ENCODE measurements at places on chromosomes 4 and X.

- DNase-seq: no peak
These were observed 102.8 kb downstream of the KDM6A start for GRCh38 chrX:44975666-44976263.

DNA sequence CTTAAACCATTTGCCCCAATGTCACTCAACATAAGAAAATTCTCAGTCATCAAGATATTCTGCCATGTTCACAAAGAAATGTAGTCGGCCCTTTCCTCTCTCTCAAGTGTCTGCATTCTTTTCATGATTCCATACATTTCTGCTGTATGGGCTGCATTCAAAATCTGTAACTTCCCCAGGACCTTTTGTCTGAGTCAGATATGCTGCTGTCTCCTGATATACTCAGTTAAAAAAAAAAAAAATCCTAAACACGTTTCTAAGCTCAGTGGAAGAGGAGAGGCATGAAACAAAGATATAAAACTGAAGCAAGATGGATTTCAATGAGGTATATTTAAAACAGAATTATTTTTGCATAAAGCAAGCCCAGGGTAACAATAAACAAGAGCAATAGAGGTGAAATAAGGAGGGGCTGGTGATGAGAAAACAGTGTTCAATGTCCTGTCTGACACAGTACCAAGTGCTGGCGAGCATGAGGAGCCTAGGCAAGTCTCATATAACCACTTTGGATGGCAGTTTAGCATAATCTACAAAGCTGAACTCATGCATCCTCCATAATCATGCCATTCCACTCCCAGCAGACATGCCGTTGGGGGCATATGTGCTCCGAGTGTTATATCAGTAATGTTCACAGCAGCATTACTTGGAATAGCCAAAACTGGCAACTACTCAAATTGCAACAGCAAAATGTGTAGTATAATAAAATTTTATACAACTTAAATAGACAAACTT, 76.7 kb downstream of the MANBA start:
- DNase-seq: no peak

DNA sequence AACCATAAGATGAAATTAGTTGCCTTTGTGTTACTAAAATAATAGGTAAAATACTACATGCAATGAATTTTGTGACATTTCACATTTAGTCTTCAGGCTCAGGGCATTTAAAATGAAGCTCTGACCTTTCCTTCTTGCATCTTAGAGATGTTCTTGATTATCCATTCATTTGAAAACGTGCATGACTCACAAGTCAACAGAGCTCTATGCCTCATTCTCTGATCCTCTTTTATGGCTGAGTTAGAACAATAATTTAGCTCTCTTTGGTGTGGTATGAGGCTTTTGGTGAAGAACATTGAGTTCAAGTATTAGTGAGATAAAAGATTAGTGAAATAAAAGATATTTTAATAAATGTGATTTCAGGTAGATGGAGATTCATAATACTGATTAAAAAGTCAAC, 66.5 kb downstream of the TIGD2 start:
- DNase-seq: no peak

DNA sequence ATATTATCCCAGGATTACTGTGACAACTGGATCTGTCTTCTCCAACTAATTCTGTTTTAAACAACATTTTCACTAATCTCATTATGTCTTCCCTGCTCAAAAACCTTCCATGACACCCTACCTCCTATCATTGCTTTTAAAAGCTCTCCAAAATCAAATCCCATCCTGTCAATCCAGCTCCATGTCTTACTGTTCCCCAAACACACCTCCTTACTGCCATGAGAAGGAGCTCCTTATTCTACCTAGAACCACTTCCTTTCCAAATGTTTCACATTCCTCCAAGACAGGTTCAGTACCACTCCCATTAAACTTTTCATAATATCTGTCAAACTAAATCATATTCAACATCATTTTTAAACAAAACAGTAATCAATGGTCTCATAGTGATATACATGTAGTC, 66.9 kb upstream of the WDR17 start:
- no peak for DNase-seq

GRCh38 chr4:113878668-113879067, 100.8 kb downstream of the ARSJ start:
- no peak for DNase-seq

GRCh38 chr4:126364311-126364911, 1049.7 kb downstream of the FAT4 start:
- no peak for DNase-seq

- no peak for DNase-seq
These were observed 1.0 kb upstream of the SLC6A8 start for GRCh38 chrX:153686711-153687110.

DNA sequence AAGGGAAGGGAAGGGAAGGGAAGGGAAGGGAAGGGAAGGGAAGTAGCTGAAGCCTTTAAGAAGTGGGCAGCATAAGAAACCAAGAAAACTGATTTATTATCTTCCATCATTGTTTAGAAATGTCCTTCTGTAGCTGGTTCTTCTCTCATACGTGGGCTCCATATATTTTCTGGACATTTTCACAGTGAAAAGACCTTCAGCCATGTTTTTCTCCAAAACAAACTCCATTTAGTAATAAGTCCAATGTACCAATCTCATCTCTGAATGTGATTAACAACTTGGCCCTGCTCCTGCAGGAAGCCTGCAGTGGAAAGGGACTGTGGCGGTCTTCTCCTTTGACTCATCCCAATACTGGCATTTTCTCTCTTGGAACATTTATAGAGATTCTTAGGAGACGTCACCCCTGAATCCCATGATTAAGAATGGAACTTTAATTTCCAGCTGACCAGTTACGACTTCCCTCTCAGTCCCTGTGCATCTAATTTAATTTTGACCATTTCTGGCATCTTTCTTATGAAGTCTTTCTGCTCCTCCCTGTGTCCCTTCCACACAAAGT, 96.6 kb upstream of the GUCY1A1 start:
- DNase-seq: no peak

GRCh38 chrX:95318882-95319281, 1365.8 kb upstream of the DIAPH2 start:
- no peak for DNase-seq

DNA sequence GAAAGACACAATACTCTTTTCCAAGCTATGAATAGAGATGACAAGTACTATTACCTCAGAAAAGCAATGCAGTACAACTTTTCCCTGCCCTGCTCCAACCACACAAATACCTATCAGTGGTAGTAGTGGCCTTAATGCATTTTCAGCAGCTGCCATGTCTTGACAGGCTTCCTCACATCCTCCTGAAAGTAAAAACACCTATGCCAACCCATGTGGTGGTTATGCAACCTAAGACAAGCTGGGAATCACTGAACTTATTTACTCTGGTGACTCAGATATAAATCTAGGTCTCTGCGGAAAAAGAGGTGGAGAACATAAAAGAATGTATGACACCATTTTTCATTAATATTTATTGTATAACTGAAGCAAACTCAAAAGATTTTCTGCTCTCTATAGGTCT, 14.5 kb downstream of the WDFY3 start:
- DNase-seq: no peak

DNA sequence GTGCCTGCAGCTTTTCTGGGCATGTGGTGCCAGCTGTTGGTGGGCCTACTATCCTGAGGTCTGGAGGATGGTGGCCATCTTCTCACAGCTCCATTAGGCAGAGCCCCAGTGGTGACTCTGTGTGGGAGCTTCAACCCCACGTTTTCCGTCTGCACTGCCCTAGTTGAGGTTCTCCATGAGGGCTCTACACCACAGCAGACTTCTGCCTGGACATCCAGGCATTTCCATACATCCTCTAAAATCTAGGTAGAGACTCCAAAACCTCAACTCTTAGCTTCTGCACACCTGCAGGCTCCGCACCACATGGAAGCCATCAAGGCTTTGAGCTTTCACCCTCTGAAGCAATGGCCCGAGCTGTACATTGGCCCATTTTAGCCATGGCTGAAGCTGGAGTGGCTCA, 153.3 kb upstream of the PGRMC2 start:
- no peak for DNase-seq

- no peak for DNase-seq
These were observed 160.0 kb upstream of the NHS start for GRCh38 chrX:17214962-17215361.

- DNase-seq: no peak
These were observed 36.9 kb downstream of the SORBS2 start for GRCh38 chr4:185774845-185775680.

DNA sequence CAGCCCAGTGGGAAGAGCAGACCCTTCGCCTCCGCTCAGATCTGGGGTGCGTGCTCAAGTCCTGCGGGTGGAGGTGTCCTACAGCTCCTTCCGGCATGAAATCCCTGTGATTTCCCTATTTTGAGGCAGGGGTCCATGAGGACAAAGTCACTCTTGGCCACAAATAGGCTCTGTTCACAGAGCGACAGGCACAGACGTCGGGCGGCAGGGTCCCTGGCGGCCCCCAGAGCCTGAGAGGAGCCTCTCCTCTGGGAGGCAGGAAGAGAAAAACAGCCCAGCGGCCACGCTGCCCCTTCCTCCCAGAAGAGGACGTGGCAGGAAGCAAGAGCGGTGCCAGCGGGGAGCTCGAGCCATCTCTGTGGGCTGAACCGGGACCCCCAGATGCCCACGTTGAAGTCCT, 38.7 kb downstream of the ABLIM2 start:
- DNase-seq: no peak

DNA sequence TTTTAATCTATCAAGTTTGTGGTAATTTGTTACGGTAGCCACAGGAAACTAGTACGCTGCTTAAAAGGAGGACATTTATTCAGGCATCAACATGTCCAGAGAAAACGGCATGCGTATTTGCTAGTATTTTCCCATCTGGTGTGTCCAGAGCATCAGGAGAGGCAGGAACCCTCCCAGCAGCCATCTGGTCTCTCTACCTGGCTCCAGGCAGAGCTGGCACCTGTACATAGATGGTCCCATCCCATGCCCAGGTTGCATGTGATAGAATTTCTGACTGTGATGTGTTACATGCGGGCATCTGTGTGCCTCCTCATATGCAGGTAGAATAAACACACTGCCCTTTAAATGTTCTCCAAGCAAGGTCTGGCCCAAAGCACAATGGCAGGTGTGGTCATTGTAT, 57.9 kb upstream of the PAGE1 start:
- no peak for DNase-seq

GRCh38 chrX:725971-726370, 95.4 kb downstream of the SHOX start:
- no peak for DNase-seq

GRCh38 chrX:56800307-56800706, 71.3 kb downstream of the NBDY start:
- no peak for DNase-seq

DNA sequence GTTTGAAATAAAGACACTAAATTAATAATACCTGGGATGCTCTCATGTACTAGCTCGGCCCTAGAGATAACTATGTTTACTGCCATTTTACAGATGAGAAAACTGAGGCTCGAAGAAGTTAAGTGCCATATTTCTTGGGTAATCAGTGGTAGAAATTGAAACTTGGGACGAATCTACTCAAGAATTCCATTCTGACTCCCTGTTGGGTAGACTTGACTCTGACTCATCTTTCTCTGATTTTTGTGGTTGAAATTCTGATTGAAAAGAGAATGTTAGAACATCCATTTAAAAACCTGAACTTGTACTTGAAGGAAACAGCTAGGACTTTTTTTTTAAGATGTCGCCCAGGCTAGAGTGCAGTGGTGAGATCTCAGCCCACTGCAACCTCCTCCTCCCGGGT, 50.1 kb upstream of the NSUN7 start:
- DNase-seq: no peak

- no peak for DNase-seq
These were observed 148.1 kb upstream of the EOLA2 start for GRCh38 chrX:150086371-150086770.

DNA sequence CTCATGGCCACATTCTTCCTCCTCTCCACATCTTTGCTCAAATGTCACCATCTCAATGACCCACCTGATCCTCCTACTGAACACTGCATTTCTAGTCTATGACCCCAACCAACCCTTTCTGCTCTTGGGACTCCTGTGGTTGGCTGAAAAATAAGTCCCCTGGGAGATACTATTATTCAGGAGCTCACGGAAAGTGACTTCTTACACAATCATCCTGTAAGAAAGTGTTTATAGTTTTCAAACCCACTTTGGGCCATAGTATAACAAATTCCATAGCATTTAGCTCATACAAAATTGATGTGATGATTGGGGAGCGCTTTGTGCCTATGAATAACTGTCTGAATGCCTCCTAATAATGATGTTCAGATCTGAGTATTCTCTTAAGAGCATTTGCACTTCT, 161.4 kb upstream of the HS3ST1 start:
- DNase-seq: no peak

DNA sequence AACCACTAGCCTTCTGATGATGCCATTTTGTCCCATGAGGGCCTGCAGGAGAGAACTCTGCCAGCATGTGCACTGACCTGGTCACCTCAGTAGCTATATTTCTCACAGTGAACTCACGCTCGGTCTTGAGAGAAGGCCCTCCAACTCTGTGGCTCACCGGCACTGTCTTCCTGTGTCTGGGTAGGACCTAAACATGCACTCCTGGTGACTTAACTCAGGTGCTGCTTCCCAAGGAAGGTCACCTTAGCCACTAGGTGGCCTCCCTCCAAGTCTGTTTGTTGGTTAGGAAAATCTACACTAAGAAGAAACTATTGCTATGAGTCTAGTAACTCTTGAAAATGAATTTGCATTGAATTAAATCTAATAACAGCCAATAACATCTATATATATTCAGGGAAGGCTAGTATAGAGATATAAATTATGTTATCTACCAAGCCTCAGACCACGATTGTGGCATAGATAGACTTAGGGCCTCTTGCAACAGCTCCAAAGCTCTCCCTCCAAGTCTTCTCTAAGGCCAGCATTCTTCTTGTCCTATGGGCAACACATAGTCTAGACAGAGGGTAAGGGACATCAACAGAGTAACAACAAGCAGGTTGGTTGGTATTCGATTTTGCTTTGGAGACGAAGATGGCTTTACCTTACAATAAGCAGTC, 24.7 kb downstream of the TLR10 start:
- DNase-seq: peak; percentile 17

- no peak for DNase-seq
These were observed 400.8 kb downstream of the RPA4 start for GRCh38 chrX:97284531-97284930.

GRCh38 chrX:43974100-43974475, 898 bp upstream of the NDP start:
- no peak for DNase-seq

DNA sequence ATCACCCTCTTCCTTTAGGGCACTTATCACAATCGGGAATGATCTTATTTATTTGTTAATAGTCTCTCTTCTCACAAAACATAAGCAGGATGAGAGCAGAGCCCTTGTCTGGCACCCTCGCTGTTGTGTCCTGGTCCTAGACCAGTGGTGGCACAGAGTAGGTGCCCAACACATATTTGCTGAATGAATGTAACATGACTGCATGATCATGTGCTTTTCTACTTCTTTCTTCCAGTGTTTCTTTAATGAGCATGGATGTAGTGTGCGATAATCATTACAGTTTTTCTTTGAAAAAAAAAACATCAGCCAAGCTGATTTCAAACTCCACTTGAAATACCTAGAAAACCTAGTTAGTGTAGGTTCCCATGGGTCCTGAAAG, 164.1 kb downstream of the CHIC2 start:
- DNase-seq: no peak

DNA sequence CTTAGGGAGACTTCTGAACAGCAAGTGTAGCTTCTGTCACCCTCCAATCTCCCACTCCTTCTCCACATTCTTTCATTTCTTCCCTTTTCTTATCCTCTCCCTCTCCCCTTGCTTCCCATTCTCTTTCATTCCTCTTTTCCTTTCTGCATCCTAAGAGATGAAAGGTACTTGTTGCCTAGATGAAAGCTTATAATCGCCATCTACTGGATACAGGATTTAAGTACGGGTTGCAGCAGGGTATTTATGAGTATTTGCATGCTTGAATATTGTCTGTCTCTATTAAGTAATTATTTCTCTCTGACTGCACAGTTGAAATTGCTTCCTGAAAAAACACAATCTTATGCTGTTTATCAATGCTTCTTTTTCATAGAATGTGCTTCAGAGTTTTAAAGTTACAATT, 174.0 kb upstream of the TENT5D start:
- no peak for DNase-seq

Measured in CD4-positive, alpha-beta T cell treated with Interleukin-17A for 1 hour (primary cell).